ENCODE measurements at places on chromosomes 7 and 10.

DNA sequence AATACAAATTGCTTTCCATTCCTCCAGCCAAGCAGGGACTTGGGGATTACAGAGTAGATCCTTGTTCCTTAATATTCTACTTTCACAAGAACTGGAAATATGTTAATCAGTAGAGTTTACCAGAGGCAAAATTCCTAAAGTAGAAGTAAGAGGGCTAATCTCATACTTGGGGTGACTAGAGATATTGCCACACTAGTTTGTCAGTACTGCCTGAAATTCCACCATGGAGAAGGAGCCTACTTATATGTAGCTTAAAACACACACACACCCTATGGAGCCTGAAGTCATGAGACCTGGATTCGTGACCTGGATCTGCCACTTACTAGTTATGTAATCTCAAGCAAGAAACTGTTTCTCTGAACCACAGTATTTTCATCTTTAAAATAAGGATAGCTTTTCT is 33.9 kb downstream of the STRIP2 start:
- no peaks in the 10 kb centered on the region for H3K36me3 ChIP-seq
- H3K4me1 ChIP-seq, result no peaks in the 10 kb centered on the region
- no peak overlapping the region for H3K27ac ChIP-seq
- no peak overlapping the region for H3K4me3 ChIP-seq

DNA sequence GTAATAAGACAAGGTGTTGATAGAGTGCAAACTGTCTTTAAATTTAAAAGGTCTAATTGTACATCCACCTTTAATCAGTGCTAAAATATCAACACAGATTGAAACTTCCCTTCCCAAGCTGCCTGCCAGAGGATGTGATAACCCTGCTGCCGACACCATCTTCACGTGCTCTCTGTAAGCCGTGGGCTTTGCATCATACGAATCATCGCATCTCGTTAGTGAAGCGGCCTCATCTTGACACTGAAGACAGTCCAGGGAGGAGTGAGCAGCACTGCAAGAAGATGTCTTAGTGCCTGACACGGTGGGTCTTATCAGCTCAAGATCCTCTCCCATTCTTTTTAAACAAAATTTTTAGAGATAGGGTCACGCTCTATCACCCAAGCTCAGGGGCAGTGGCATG is 518.8 kb downstream of the PTPRN2 start:
- no peaks in the 10 kb centered on the region for H3K36me3 ChIP-seq
- H3K4me3 ChIP-seq, result no peak overlapping the region

GRCh38 chr7:14937581-14937980 is 35.0 kb upstream of the DGKB start:
- no peak for DNase-seq
- H3K27me3 ChIP-seq, result no peaks in the 10 kb centered on the region
- H3K4me3 ChIP-seq, result no peak overlapping the region
- no peaks in the 10 kb centered on the region for H3K36me3 ChIP-seq
- no peak overlapping the region for H3K27ac ChIP-seq

GRCh38 chr7:293681-294439 is 3.9 kb downstream of the FOXL3 start:
- no peak overlapping the region for H3K27ac ChIP-seq
- peaks cover 4% of the 10 kb centered on the region for H3K4me1 ChIP-seq
- no peaks in the 10 kb centered on the region for H3K36me3 ChIP-seq
- no peak overlapping the region for H3K4me3 ChIP-seq
- no peak for DNase-seq

DNA sequence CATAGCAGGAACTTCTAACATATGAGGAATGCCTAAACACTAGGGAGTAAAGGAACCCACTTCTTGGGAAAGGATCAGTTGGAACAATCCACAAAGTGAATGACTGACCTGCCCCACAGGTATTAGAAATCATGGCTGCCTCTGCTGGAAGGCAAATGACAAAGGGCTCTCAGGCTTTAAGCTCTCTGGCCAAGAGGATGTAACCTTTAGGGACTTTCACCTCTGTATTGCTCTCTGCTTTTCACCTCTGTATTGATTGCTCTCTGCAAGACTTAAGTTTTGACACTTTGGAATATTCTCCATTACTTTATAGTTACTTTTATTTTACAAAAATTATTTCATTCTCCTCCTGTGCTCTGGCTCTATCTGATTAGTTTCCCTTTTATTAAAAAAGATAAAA is 248.0 kb downstream of the LRRTM3 start:
- no peaks in the 10 kb centered on the region for H3K27me3 ChIP-seq

GRCh38 chr10:105356626-105357025 is 715.5 kb downstream of the SORCS3 start:
- no peak overlapping the region for H3K27ac ChIP-seq
- no peak overlapping the region for H3K4me3 ChIP-seq
- H3K27me3 ChIP-seq, result no peaks in the 10 kb centered on the region
- H3K4me1 ChIP-seq, result no peaks in the 10 kb centered on the region

GRCh38 chr7:64873517-64873916 is 29.6 kb upstream of the ZNF273 start:
- no peak overlapping the region for H3K4me3 ChIP-seq
- no peaks in the 10 kb centered on the region for H3K36me3 ChIP-seq
- H3K27me3 ChIP-seq, result no peaks in the 10 kb centered on the region
- H3K4me1 ChIP-seq, result no peaks in the 10 kb centered on the region

- no peaks in the 10 kb centered on the region for H3K36me3 ChIP-seq
- H3K4me1 ChIP-seq, result peaks cover 4% of the 10 kb centered on the region
- no peaks in the 10 kb centered on the region for H3K27me3 ChIP-seq
- no peak overlapping the region for H3K4me3 ChIP-seq
Observed at GRCh38 chr7:139494835-139495579, 11.5 kb upstream of the KLRG2 start.

GRCh38 chr7:363626-364025 is 73.7 kb downstream of the FOXL3 start:
- H3K27ac ChIP-seq, result no peak overlapping the region
- no peaks in the 10 kb centered on the region for H3K36me3 ChIP-seq
- peaks cover 14% of the 10 kb centered on the region for H3K27me3 ChIP-seq
- no peak overlapping the region for H3K4me3 ChIP-seq
- DNase-seq, result no peak

DNA sequence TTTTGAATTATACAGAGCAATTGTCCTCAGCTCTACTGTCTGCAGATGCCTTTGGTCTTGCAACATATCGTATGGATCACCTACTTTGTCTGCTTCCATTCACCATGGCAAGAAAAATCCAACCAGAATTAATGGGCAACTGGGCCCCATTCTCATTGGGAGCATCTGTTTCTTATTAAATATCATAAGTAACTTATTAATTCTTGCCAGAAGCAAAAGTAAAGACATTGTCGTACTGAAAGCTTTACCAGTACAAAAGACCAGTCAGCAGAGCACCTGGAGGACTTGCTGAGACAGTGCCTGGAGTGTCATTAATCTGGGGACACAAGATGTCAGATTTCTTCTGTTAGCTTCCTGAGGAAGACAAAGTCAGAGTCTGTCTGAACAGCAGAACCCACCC is 404.5 kb downstream of the INHBA start:
- no peaks in the 10 kb centered on the region for H3K4me1 ChIP-seq
- no peaks in the 10 kb centered on the region for H3K27me3 ChIP-seq
- no peaks in the 10 kb centered on the region for H3K36me3 ChIP-seq
- H3K27ac ChIP-seq, result no peak overlapping the region

DNA sequence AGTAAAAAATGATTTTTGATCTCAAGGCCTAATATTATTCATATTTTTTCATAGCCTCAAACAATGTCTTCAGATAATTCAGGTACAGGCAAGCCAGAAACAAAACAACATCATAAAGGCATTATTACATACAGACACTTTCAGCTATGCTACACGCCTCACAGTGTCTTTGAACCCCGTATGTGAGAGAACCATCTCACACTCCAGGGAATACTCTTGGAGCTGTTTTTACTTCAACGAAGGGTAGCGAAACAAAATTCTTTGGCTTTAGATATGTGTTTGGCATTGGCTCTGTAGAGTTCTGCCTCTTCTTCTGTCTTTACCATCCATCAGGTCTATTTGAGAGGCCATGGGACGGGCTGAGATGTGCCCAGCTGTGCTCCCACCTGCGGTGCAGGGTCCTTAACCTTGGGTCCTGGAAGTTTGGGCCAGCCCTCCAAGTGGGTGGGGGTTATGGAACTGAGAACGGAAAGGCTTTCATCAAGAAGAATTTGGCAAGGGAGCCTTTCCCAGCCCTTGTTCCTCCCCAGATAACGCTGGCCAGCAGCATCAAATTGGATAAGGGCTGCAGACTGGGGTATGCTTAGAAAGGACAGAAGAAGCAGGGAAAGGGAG is 276.9 kb downstream of the TCF7L2 start:
- H3K4me3 ChIP-seq, result no peak overlapping the region
- DNase-seq, result peak; percentile 50
- no peak overlapping the region for H3K27ac ChIP-seq
- H3K36me3 ChIP-seq, result no peaks in the 10 kb centered on the region
- no peaks in the 10 kb centered on the region for H3K27me3 ChIP-seq

DNA sequence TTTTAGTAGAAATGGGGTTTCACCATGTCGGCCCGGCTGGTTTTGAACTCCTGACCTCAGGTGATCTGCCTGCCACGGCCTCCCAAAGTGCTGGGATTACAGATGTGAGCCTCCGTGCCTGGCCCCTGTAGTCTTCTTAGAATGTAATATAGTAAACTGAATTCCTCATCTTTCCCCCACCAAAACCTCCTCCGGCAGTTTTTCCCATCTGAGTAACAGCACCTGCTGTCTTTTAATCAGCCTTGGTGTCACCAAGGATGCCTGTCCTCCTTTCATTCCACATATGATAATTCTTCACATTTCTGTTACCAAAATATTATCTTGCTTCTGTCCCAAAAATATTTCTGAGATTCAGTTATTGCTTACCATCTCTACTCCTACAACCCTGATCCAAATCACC is 80.2 kb downstream of the ZEB1 start:
- peak overlapping the region; percentile 78 for H3K27ac ChIP-seq
- peaks cover 35% of the 10 kb centered on the region for H3K4me1 ChIP-seq
- no peak overlapping the region for H3K4me3 ChIP-seq
- DNase-seq, result no peak
- no peaks in the 10 kb centered on the region for H3K27me3 ChIP-seq

GRCh38 chr7:90903841-90904240 is 307.7 kb downstream of the CDK14 start:
- H3K4me1 ChIP-seq, result no peaks in the 10 kb centered on the region
- H3K27ac ChIP-seq, result no peak overlapping the region
- H3K36me3 ChIP-seq, result no peaks in the 10 kb centered on the region

DNA sequence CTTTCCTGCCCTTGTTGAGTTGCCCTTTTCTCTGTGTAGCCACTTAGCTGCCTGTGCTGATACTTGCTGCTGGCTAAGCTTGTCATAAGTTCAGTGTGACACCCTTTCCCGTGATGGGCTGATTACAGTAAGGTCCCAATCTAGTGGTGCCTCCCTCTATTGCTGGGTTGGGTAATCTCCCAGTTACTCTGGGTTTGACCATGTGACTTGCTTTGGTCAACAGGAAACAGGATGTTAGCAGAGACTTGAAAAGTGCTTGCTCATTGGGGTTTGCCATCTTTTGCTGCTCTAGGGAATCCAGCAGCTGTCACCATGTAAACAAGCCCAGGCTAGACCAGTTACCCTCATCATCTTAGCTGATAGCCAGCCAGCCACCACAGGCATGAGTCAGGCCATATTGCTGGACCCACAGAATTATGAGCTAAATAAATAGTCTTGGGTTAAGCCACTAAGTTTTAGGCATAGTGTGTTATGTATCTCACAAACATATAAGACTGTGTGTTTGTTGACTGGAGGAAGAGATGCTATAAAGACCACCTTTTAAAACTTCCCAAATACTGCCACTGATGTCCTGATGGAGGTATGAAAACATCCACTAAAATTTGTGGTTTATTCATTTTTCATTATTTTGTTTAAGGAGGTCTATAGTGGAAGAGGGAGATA is 4.0 kb upstream of the LEP start:
- peaks cover 7% of the 10 kb centered on the region for H3K27me3 ChIP-seq
- no peaks in the 10 kb centered on the region for H3K4me1 ChIP-seq
- DNase-seq, result no peak
- no peak overlapping the region for H3K4me3 ChIP-seq

DNA sequence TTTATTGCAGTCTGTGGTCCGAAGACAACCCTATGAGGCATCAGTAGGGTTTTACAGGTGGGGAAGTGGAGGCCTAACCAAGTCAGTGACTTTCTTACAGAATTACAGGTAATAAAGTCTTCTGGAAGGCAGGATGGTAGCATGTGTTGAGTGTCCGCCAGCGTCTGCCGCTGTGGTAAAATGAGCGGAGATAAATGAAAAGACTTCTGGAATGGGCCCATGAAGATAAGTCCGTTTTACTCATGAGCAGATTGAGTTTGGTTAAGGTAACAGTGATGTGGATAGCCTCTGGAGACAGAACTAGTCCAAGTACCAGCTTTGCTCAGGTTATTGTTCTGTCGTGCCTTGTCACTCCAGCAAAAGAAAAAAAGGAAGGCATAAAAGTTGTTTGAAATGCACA is 966 bp downstream of the FBH1 start:
- peaks cover 2% of the 10 kb centered on the region for H3K4me1 ChIP-seq
- H3K4me3 ChIP-seq, result peak overlapping the region; percentile 80
- H3K27ac ChIP-seq, result peak overlapping the region; percentile 85
- peaks cover 16% of the 10 kb centered on the region for H3K36me3 ChIP-seq

DNA sequence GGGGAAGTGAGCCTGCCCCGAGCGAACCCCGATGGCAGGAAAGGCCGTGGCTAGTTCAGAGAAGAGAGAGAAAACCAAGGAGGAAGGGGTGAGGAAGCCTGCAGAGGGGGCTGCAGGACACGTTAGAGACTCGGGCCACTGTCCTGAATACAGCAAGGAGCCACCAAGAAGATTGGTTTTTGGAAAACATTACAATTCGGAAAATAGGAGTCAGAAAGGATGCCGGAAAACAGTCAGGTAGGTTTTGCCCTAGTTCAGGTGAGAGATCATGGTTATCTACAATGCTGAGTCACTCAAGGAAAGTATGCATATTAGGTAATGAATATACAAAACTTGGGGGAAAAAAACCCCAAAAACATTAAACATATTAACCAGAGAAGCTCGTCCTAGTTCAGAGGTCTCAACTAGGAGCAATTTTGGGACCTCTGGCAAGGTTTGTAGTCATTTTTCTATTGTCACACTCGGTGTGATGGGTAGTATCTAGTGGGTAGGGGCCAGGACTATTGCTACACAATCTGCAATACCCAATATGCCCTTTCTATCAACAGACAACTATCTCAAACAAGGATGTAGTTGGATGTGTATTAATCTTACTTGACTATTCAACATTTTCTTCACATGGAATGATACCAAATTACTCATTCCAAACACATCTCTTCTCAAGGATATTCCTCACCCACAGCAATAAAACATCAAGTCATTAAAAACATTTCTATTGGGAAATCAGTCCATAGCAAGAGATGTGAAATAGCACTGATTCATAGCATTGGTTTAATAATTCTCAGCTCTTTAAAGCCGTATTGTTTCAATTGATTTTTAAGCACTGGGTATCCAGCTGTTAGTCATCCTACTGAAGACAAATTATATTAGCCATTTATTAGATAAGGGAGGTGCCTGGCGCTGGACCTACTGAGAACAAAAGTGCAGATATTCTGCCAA is 74.4 kb upstream of the RSU1 start:
- no peaks in the 10 kb centered on the region for H3K27me3 ChIP-seq
- peak overlapping the region; percentile 9 for H3K4me3 ChIP-seq
- peaks cover 16% of the 10 kb centered on the region for H3K4me1 ChIP-seq
- DNase-seq, result no peak
- no peak overlapping the region for H3K27ac ChIP-seq

- no peaks in the 10 kb centered on the region for H3K27me3 ChIP-seq
- H3K36me3 ChIP-seq, result no peaks in the 10 kb centered on the region
- no peaks in the 10 kb centered on the region for H3K4me1 ChIP-seq
- no peak overlapping the region for H3K27ac ChIP-seq
- H3K4me3 ChIP-seq, result no peak overlapping the region
- DNase-seq, result no peak
Observed at GRCh38 chr7:68547799-68548198, 1050.5 kb upstream of the AUTS2 start.
